Thoracic aorta (tissue), 2 donors: ENCODE measurements at places on chromosomes 1 and 21. TPM values are rescaled to one million over a fixed set of nuclear protein-coding genes. Genes with fewer than 3 reads are reported as not detected.

DNA sequence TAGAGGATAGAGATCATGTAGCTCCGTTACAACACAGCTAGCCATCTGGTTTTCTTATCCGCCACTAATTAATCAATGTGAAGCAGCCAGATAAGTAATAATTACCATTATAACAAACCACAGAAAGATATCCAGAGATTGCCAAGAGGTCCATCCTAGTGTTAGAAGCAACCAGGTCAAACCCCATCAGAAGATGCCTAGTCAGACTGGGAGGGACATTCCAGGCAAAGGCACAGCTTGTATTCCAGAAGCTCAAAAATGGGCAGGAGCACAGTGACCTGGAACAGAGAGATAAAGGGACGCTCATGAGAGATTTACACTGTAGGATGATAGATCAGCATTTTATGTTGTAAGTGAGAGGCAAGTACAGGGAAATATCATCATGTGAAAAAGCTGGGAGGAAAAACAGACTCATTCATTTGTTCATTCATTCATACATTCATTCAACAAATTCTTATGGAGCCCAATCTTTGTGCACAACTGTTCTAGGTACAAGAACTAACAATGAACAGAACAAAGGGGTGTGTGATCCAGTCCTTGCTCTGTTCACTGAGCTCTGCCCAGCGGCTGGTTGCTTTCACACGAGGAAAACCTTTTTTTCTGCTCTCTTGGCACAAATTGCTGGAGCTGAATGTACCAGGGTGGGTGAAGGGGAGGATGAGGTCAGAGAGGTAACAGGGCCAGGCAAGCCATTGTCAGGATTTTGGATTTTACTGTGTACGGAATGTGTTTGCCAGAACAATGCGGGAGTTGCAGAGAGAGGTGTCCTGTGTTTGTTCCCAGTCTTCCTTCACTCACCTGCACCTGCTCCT is 240.8 kb upstream of the FGGY start:
- no peaks in the 10 kb centered on the region for H3K4me1 ChIP-seq
- H3K27ac ChIP-seq: peak overlapping the region; percentile 76
- no peaks in the 10 kb centered on the region for H3K27me3 ChIP-seq
- H3K36me3 ChIP-seq: no peaks in the 10 kb centered on the region
- DNase-seq: no peak
- H3K4me3 ChIP-seq: no peak overlapping the region

- peak overlapping the region; percentile 64 for H3K4me3 ChIP-seq
- no peak overlapping the region for H3K27ac ChIP-seq
- H3K4me1 ChIP-seq: peaks cover 30% of the 10 kb centered on the region
- no peak for DNase-seq
Observed at GRCh38 chr1:230176326-230176725, 109.3 kb downstream of the GALNT2 start.

The BOLA1 gene
- 46.0 TPM for total RNA-seq

The LEMD1 gene
- total RNA-seq: not detected
